ENCODE measurements at places on chromosomes 12 and 14.
A peak's percentile ranks its signal among the peaks of the same experiment; 100 is the strongest.

GRCh38 chr12:105860561-105861207, 278.1 kb downstream of the NUAK1 start:
- no peak for DNase-seq
- H3K27ac ChIP-seq, result no peak overlapping the region
- no peaks in the 10 kb centered on the region for H3K4me1 ChIP-seq
- no peaks in the 10 kb centered on the region for H3K27me3 ChIP-seq
- H3K4me3 ChIP-seq, result no peak overlapping the region

- DNase-seq, result no peak
- no peaks in the 10 kb centered on the region for H3K4me1 ChIP-seq
- H3K27me3 ChIP-seq, result no peaks in the 10 kb centered on the region
- no peak overlapping the region for H3K4me3 ChIP-seq
Measured at GRCh38 chr14:59278111-59278510, 89.6 kb downstream of the DAAM1 start.

DNA sequence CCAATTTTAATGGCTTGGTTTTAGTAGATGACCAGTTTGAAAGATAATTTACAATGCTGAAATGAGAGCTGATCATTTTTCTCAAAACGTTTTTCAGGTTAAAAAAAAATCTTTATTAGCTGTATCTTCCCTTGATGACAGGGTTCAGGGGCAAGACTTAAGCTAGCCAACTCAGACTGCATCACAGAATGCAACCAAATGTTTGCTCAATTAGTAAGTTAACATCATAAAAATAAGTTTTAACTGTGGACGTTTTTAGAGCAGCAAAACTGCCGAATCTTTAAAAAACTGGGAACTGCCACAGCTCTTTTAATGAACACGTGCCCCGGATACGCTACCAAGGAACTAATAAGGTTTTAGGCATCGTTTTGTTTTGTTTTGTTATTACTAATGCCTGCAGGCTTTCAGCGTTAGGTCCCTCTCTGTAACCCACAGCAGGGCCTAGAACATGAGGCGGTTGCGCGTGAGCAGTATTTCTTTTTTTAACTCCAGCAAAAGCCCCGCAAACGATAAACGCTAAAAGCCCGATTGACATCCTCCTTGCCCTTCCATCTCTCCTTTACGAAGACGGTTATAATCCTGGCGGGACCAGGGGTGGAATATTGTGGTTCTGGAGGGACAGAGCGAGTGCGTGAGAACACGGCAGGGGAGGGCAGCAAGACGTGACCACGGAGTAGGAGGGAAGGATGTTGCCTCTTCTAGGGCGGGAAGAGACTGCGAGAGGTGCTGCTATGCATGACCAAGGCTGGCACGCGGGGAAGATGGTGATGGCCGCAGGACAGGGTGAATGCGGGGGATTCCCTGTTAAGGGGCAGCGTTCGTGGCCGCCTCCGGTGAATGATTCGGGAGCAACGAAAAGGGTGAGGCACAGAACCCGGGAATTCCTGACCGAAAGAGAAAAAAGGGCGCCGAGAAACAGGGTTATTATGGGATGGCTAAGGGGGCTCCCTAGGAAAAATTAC, 652 bp downstream of the SUPT16H start:
- H3K36me3 ChIP-seq, result no peaks in the 10 kb centered on the region
- peak overlapping the region; percentile 91 for H3K27ac ChIP-seq
- peak overlapping the region; percentile 89 for H3K4me3 ChIP-seq
- H3K4me1 ChIP-seq, result peaks cover 25% of the 10 kb centered on the region
- peak; percentile 39 for DNase-seq
- no peaks in the 10 kb centered on the region for H3K27me3 ChIP-seq

GRCh38 chr14:66081594-66082376, 404.4 kb upstream of the CCDC196 start:
- H3K27me3 ChIP-seq, result no peaks in the 10 kb centered on the region
- no peak for DNase-seq
- H3K4me3 ChIP-seq, result no peak overlapping the region
- no peaks in the 10 kb centered on the region for H3K4me1 ChIP-seq
- no peak overlapping the region for H3K27ac ChIP-seq
- no peaks in the 10 kb centered on the region for H3K36me3 ChIP-seq
